ENCODE measurements at places on chromosomes 6 and 20.

- no peak for DNase-seq
Measured at GRCh38 chr6:25173246-25173645, 105.9 kb upstream of the CARMIL1 start.

GRCh38 chr6:37702314-37702713, 4.6 kb upstream of the MDGA1 start:
- no peak for DNase-seq

GRCh38 chr6:83860782-83861495, 1.4 kb downstream of the CYB5R4 start:
- DNase-seq, result no peak

GRCh38 chr6:95364016-95364604, 213.2 kb upstream of the MANEA start:
- no peak for DNase-seq

DNA sequence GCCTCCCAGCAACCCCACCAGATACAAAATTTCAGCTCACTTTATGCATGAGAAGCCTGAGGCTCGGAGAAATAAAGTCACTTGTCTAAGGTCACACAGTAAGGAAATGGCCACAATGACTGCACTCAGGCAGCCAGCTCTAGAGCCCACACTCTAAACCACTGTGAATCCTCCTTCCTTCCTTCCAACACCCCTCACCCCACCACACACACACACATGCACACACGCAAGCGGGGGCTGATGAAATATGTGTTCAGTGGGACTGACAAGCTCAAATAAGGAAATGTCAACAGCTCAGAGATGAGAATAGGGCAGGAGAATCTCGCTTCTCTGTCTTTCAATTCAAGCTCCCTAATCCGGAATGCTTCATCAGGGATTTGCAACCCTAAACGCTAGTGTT, 6.0 kb upstream of the BPIFA1 start:
- no peak for DNase-seq

GRCh38 chr20:33655164-33655563, 7.0 kb upstream of the C20orf144 start:
- no peak for DNase-seq

GRCh38 chr6:75377386-75377785, 92.8 kb upstream of the TMEM30A start:
- DNase-seq, result no peak

- DNase-seq, result no peak
Measured at GRCh38 chr6:1629316-1629715, 19.6 kb downstream of the FOXC1 start.

- DNase-seq, result no peak
Measured at GRCh38 chr20:32281711-32282110, 4.3 kb downstream of the KIF3B start.

- DNase-seq, result no peak
Measured at GRCh38 chr20:57605878-57606277, 14.3 kb downstream of the ZBP1 start.

DNA sequence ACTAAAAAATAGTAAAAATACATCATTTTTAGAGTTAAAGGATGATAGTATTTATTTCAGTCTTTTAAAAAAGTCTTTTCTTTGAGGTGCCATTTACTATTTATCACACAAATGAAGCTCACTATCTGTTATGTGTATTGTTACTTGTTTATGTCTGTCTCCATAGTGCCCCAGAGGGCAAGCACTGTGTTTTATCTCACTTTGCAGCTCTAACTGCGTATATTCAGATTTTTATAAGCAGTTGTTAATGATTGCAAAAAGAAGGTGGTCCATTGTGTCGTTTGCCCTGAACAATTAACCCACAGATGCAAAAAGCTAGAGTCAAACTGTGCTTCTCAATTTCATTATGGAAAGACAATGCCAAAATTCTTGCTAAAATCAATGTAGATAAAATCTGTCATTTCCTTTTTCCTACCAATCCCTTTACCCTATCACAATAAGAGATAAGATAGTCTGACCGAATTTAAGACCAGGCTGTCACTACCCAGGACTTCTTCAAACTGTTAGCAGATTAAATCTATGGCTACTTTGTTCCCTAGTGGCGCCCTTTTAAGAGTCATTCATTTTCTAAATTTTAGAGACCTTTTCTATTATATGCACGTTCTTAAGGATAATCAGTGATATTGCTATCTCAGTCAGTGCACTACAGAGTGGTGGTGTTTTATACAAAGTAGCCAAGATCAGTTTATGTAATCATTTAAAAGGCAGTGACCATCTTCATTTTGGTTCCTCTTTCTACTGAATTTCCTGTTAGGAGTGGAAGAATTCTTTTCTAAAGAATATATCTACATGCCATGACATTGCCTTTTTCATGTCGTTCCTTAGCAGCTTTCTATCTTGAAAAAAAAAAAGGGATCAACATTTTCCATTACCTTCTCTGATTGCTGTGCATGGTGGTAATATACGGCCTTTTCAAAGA, 133.1 kb upstream of the PRDM1 start:
- DNase-seq, result no peak

GRCh38 chr20:58746620-58747019, 54.0 kb downstream of the NPEPL1 start:
- no peak for DNase-seq
